Muscle of arm (tissue), 14 donors: ENCODE measurements at places on chromosomes 1 and 21.
A peak's percentile ranks its signal among the peaks of the same experiment; 100 is the strongest.

GRCh38 chr1:91696321-91696720 lies 189.6 kb downstream of the TGFBR3 start:
- no peak for DNase-seq

DNA sequence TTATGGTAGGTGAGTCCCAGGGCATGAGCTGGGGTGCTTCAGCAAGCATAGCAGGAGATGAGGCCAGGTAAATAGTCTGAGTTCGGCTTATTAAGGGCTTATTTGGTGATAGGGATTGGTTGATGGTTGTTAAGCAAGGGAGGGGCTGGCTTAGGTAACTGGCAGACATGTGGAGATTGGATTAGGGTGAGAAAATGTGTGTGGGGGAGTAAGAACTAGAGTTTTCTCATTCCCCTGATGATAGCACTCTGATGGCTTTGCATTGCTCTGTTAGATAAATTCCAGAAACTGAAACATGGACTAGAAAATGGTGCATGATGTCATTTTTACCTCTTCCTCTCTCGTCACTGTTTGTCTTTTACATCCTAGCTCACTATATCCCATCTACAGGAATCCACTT lies 53.6 kb downstream of the FGGY start:
- DNase-seq, result no peak

DNA sequence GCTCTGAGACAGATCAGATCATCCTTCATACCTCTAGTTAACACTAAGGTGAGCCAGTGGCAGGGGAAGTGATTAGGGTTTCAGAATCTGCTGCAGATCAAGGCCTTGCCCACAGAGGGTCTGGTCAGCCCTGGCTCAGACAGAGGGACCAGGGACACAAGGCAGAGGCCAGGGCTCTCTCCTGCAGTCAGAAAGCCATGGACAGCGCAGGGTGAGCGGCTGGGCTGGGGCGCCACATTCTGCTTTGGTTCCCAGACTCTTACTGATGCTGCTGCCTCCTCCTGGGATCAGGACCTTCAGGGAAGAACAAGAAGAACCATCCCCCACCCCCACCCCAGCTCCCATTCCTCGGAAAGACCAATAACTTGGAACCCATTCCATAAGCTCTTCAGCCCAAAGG lies 43.1 kb downstream of the GPR161 start:
- no peak for DNase-seq

DNA sequence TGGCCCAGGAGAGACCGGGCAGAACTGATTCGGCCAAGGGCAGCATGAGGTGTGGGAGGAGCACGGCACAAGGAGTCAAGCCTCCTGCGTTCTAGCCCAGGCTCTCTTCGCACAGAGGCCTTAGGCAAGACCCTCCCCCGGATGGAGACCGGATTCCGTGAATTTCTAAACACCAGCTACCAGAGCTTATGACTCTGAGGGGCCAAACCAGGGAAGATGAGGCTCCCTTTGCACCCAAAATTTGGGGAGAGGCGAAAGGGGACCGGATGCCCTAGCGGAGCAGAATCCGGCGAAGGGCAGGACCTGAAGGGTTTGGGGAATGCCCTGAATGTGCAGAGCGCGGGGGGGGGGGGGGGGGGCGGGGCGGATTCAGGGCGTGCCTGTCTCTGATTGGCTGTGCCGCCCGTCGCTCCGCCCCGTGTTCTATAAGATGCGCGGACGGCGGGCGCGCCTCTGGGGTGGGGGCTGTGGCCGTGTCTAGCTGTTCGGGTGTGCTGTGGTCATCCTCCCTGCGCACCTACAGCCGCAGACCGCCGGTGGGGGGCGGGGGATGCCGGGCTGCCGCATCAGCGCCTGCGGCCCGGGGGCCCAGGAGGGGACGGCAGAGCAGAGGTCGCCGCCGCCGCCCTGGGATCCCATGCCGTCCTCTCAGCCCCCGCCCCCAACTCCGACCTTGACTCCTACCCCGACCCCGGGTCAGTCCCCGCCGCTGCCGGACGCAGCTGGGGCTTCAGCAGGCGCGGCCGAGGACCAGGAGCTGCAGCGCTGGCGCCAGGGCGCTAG lies at the start of gene TRNP1:
TRNP1 (plus strand) TSS at position 456 of the 783 bp plus-strand sequence; CDS start at position 551, 95 bp downstream.
- peak; percentile 45 for DNase-seq
